ENCODE measurements at places on chromosomes 1 and 21. TPM values are rescaled to one million over a fixed set of nuclear protein-coding genes. Genes with fewer than 3 reads are reported as not detected.

GJA5 gene
- not detected for total RNA-seq

HIVEP3 gene
- 27.2 TPM for total RNA-seq

CHODL gene
- not detected for total RNA-seq

CASP9 gene
- total RNA-seq, result 9.2 TPM

MROH7 gene
- total RNA-seq, result not detected

TP73 gene
- total RNA-seq, result 0.84 TPM
